ENCODE measurements at places on chromosomes 5 and 9. TPM values are rescaled to one million over a fixed set of nuclear protein-coding genes. Genes with fewer than 3 reads are reported as not detected.

Gene NDUFAF2
- 14.2 TPM for total RNA-seq

Gene GABBR2
- total RNA-seq: under 0.01 TPM

Gene MIER3
- 15.0 TPM for total RNA-seq

Gene PTPN3
- total RNA-seq: 19.0 TPM

Gene TOR2A
- total RNA-seq: 22.0 TPM

Gene OBP2B
- not detected for total RNA-seq

Gene PCDHGC4
- 0.81 TPM for total RNA-seq

Gene HTR1A
- total RNA-seq: not detected

Gene HNRNPH1
- 268 TPM for total RNA-seq

Gene PCDHA4
- total RNA-seq: 0.16 TPM

Gene PCDHGA6
- total RNA-seq: 5.6 TPM

Gene TUT7
- total RNA-seq: 7.8 TPM

Gene SLC6A19
- not detected for total RNA-seq

All from mesangial cell (primary cell).